ENCODE measurements at places on chromosomes 11 and 22.

DNA sequence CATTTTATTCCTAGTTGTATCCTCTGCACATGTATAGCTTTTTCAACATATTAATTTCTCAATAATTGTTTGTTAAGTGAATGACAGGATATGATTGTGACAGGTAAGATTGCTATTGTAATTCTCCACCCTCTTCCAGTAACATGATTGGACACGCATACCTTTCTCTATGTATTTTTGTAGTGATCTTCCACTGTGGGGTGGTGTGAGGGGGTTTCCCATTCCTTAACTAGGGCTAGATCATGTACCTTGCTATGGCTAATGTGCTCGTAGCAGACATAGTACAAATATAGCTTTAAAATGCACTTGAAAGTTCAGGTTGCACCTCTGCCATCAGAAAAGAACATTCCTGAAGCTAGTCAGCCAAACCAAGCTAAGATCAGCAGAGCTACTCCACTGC, 2392.8 kb upstream of the RAG2 start:
- DNase-seq: no peak

DNA sequence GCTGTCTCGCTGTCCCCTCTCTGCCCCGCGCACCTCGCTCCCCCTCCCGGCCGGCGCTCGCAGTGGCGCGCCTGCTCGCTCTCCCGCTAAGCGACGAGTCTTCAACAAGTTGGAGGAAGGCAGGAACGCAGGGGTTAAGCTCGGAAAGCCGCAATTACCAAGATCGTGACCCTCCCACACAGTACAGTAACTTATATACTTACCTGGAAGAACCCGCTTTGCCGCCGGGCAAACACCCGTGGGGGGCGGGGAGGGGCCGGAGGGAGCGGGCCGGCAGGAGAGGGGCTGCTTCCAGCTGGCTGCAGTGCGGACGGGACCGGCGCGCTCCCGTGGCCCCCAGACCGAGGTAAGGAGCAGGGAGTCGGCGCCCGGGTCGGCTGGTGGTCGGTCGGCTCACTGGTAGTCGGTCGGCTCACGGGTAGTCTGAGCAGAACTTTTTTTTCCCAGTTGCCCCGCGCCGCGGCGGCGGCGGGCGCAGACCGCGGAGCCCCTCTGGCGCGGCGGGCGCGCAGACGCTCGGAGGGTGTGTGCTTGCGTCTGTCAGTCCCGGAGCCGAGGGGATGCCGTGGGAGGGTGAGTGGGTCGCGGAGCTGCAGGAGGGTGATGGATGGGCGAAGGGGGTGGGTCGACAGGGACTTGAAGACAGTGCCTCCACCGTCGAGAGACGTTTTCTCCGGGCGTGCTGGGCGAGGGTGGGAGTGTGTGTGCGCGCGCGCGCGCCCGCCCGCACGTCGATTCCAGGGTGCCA, 101.2 kb upstream of the HSD17B12 start:
- DNase-seq: no peak

DNA sequence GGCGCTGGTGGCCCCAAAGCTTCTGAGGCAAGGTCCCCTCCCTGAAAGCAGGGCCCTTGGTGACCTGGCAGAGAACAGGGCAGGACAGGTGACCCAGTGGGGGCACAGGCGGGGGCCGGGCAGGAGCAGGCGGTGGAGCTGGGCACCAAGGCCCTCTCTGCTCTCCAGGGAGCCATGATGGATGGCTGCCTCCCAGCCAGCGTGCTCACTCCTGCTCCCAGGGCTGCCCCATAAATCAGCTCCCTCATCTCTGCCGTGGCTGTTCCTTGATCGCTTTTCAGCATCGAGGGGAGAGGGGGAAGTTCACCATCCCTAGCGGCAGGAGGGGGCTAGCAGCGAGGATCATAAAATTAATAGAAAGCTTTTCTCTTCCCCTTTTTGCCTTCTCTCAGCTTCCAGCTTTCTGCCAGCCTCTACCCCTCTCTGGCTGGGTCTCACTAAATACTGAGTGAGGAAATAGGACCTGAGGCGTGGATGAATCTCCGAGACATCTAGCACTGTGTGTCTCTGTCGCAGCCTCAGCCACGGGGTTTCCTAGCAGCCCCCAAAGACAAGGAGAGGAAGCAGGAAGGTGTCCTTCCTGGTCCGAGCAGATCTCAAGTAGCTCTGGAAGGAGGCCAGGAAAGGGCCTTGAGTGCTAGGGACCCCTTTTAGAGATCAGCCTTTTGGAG, 22.2 kb upstream of the ELFN2 start:
- no peak for DNase-seq

- DNase-seq: no peak
Measured at GRCh38 chr11:23569134-23569533, 708.9 kb upstream of the CCDC179 start.

DNA sequence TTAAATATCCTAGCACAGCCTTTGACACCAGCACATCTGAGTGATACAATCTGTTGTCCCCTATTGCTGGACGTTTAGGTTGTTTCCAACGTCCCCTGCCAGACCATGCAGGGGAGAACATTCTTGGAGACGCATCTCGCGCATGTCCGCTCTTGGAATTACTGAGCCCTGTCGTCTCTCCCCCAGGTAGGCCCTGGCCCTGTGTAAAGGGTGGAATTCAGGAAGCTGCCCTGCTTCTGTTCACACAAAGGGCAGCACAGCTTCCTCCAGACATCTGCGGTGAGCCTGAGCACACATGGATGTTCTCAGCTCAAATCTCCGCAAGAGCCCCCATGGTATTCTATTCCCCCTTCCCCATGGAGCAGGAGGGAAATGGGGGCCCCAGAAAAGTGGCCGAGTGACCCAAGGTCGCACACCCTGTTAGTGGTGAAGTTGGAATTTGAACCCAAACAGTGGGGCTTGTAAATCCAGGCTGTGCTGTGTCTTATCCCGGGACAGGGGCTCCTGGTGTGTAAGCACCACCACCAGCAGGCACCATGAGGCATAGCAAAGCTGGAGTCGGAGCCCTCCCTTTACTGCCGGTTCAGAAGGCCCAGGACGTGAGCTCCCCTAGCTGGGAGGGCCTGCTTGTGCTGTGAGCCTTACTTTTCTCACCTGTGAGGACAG, 5.0 kb upstream of the FGF19 start:
- no peak for DNase-seq

GRCh38 chr11:44005063-44005701, 42.6 kb upstream of the ACCSL start:
- DNase-seq: no peak

DNA sequence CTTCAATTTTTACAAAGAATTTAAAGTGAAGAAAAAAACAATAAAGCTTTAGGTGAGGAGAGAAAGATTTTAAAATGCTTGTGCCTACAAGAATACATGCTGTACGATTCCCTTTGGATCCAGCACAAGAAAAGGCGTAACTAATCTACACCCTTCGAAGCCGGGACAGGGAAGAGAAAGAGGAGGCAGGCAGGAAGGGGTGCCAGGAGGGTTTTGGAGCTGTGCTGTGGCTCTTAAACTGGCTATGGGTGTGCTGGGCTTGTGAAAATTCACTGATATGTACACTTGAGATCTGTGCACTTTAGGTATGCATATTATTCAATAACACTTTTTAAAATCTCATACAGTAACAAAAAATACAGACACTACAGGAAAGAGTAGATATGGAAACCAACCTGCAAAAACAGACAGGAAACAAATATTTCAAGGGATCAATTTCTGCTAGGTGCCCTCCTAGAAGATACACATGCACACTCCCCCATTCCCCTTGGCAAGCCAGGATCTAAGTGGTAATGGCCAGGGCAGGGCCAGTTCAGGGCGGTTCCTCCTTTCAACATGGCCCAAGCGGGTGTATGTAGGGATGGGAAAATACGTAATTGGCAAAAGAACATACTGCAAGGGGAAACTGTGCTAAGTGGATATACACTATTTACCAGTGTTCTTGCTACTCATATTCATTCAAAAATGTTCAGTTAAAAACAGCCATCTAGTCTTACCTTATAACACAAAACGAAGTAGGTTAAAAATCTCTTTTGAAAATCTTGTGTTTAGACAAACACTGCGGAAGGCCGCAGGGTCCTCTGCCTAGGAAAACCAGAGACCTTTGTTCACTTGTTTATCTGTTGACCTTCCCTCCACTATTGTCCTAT, 54.2 kb downstream of the PACSIN2 start:
- no peak for DNase-seq

GRCh38 chr11:128208329-128209137, 378.8 kb downstream of the ETS1 start:
- DNase-seq: peak; percentile 86
